ENCODE measurements at places on chromosomes 11 and 22.

GRCh38 chr11:132253469-132254264 is 883.3 kb downstream of the NTM start:
- DNase-seq: no peak

DNA sequence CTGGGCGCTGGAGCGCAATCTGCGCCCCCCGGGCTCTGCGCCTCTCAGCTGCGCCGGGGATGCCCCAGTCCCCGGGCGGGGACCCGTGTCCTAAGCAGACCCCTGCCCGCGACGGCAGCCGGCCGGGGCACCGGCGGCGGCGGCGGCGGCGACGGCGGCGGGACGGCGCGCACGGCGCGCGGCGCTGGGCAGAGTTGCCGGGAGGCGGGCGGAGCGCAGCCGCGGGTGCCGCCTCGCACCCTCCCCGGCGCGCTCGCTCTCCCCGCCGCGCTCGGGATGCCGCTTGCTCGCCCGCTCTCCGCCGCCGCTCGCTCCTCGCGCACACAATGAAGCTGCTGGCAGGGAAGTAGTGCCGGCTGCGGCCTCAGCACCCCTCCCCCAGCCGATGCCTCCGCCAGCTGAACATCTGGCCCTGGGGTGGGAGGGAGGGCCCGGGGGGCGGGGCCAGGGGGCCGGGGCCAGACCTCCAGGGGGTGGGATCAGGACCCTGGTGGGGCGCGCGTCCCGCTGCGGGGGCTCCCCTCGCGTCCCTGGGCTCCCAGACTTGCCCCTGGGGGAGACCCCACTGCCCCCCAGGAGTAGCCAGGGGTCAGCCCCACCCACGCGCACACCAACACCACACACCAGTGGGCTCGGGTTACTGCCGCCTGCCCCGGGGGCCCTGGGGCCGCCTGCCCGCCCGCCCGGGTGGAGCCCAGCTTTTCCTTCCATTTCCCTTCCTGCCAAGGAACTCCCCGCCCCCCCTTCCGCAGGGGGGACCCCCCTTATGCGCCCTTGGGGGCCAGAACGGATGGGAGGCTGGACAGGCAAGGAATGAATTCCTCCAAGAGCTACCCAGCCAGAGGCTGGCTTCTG is at the start of gene RCOR2:
Gene RCOR2 (minus strand): TSS at position 328 of the 855 bp plus-strand sequence. CDS start 708 bp downstream, outside the sequence.
- no peak for DNase-seq

DNA sequence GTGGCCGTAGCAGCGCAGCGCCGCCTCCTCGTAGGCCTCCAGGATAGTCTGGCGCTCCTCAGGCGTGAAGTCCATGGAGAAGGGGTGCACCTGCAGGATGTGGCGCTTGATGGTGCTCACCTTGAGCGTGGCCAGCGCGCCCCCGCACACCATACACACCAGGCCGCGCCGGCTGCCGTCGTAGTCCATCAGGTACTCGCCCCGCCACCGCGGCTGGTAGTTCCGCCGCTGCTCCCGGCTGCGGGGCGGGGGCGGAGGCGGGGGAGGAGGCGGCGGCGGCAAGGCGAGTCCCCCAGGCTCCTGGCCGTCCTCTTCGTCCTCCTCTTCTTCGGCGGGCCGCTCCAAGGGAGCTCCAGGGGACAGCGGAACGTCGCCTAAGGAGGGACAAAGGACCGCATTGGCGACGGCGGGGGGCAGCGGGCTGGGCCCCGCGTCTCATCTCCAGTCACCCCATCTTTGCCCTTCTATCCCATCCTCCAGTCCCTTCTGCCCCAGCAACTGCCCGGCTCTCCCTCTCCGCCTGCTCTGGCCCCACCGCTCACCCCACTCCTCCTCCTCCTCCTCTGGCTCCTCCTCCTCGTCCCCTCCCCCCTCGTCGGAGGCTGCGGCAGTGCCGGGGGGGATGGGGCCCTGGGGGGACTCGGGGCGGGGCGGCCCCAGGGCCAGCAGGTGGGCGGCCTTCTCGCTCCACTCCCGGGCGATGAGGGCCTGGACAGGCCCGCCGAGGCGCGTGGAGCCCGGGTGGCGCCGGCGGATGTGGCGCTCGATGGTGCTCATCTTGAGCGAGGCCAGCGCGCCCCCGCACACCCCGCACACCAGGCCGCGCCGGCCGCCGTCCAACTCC is 4.9 kb downstream of the ZFTA start:
- DNase-seq: no peak

GRCh38 chr22:50473855-50474671 is 772 bp downstream of the SBF1 start:
- no peak for DNase-seq

- DNase-seq: no peak
These were observed 47.9 kb upstream of the YWHAH start for GRCh38 chr22:31896472-31896871.

Data from breast epithelium (tissue), 4 donors.